ENCODE measurements at places on chromosomes 12 and 14. TPM values are rescaled to one million over a fixed set of nuclear protein-coding genes. Genes with fewer than 3 reads are reported as not detected.

Gene RASSF8
- total RNA-seq: 56.6 TPM

Gene KRT6B
- total RNA-seq: not detected

Gene RNF212B
- not detected for total RNA-seq

Gene KRT73
- not detected for total RNA-seq

Gene SMCO3
- total RNA-seq: 0.24 TPM

Gene CPNE6
- not detected for total RNA-seq

Gene TMEM30B
- not detected for total RNA-seq

Gene SUDS3
- total RNA-seq: 11.6 TPM

Gene NELL2
- 0.49 TPM for total RNA-seq

Gene KCNJ8
- 1.5 TPM for total RNA-seq

Gene CYP27B1
- total RNA-seq: 1.3 TPM

Gene FAM181A
- total RNA-seq: not detected

Gene HOXC12
- not detected for total RNA-seq

Gene FAM216A
- total RNA-seq: 13.7 TPM

Gene C1S
- total RNA-seq: 537 TPM

All from cardiac ventricle fibroblast (primary cell).